T47D (cell line): ENCODE measurements at places on chromosomes 6 and 20.

DNA sequence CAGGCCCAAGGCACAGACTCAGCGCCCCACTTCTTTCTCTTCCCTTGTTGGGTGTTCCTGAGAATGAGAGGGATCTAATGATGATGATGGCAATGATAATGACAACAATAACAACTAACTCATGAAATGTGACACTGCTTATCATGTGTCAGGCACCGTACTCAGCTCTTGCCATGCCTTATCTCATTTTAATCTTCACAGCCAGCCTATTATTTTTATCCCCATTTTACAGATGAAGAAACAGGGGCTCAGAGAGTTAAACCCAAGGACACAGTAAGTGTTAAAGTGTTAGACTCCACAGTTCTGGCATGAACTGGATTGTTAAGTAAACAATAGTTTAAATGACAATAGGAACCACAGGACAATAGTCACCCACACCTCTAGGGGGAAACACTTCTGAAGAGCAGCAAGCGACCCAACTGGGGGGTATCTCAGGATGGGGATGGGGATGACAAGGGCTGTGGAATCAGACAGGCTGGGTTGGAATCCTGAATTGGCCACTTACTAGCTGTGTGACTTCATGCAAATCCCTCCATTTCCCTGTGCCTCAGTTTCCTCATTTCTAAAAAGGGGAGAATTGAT lies 12.5 kb downstream of the RSPH9 start:
- no peak for DNase-seq

DNA sequence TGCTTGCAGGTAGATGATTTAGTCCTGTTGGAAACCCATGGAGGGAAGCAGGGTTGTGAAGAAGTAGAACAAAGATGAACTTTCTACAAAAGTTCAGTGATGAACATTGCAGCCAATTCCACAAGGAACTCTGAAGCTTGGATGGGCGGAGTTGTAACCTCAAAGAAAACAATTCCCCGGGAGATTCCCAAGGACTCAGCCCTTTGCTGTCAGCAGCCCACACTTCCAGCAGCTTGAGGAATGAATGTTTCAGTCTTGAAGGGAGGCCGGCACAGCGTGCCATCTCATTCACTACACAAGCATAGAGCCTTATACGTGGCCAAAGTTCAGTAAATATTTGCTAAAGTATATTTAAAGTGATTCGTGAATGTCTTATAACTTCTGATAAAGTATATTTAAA lies 269.4 kb downstream of the NKAIN2 start:
- no peak for DNase-seq

GRCh38 chr6:148448369-148449012 lies 105.9 kb downstream of the SASH1 start:
- DNase-seq, result no peak

DNA sequence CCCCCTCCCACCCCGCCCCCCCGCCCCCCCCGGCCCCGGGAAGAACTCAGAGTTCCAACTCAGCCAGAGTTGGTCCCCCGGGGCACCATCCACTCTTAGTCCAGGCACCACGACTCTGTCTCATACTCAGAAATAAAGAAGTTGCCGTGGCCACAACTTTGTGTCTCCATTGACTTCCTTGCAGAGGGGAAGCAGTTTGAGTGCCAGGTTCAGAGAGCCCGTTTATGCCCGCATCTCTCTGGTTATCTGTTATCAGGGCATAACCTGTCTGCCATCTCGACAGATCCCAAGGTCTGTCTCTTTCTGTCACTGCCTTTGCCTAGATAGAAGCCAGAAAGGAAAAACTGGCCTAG lies 605 bp downstream of the CDC5L start:
- DNase-seq, result no peak

DNA sequence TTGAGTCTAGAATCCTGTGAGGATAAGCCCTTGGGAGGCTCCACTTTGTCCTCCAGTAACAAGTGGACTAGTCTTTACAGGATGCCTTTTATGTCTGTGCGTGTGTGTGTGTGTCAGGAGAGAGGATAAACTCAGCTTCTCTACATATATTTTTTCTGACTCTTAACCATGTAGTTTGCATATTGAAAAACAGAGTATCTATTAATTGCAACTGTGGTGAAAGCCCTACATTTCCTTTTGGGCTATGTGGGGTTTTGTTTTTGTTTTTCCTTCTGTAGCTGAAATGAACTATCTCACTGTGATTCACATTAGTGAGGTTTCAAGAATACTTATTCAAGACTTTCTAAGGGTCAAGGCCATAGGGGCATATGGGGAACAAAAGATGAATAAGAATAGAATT lies 17.7 kb downstream of the TPBG start:
- DNase-seq, result no peak

DNA sequence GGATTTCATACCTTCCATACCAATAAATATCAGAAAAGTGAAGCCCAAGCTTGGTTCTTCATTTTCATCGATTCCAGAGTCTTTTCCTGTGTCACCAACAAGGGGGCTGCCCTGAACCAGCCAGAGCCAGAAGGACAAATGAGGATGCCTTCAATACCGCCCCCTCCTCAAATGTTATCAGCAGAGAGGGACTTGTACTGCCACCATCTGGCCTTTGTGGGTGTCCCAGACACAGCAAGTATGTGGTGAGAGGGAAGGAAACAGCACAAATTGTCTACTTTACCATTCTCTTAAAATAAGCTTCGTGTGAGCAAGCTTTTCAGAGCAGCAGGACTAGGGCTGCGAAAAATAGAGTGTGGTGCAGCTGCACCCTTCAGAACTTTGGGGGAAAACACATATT lies 165.3 kb downstream of the SOBP start:
- DNase-seq, result no peak

DNA sequence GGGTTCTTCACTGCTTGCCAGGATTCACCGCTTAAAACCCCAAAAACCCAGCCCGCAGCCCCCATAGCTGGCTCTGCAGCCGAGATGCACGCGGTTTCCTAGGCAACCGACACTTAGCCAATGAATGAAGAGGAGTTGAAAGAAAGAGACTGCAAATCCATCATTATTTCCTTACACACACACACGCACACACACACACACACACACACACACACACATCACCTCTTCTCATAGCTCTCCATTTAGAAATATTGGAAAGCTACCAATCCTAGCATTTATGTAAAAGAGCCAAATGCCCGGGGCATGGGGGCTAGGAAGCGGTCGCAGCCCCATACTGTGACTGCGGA lies 3.4 kb upstream of the TUBB2B start:
- no peak for DNase-seq

GRCh38 chr20:36493051-36493800 lies 48.1 kb upstream of the MYL9 start:
- no peak for DNase-seq

GRCh38 chr6:5851261-5851757 lies 155.4 kb downstream of the NRN1 start:
- DNase-seq, result no peak

- DNase-seq, result no peak
These were observed 138.5 kb upstream of the SOX4 start for GRCh38 chr6:21455071-21455470.
